ENCODE measurements at places on chromosomes 13 and 19. TPM values are rescaled to one million over a fixed set of nuclear protein-coding genes. Genes with fewer than 3 reads are reported as not detected.

DNA sequence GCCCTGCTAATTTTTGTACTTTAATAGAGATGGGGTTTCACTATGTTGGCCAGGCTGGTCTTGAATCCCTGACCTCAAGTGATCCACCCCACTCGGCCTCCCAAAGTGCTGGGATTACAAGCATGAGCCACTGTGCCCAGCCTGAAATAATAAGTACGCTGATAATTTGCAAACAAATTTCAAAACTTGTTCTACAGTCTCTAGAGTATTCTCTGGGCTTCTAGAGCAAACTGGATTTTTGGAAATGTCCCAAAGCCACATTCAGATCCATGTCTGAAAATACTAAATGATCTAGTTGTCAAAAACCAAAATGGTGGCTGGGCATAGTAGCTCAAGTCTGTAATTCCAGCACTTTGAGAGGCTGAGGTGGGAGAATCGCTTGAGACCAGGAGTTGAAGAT, 39.9 kb upstream of the PSPC1 start:
- no peak for DNase-seq

LILRB1 gene
- polyA plus RNA-seq, result not detected

DNA sequence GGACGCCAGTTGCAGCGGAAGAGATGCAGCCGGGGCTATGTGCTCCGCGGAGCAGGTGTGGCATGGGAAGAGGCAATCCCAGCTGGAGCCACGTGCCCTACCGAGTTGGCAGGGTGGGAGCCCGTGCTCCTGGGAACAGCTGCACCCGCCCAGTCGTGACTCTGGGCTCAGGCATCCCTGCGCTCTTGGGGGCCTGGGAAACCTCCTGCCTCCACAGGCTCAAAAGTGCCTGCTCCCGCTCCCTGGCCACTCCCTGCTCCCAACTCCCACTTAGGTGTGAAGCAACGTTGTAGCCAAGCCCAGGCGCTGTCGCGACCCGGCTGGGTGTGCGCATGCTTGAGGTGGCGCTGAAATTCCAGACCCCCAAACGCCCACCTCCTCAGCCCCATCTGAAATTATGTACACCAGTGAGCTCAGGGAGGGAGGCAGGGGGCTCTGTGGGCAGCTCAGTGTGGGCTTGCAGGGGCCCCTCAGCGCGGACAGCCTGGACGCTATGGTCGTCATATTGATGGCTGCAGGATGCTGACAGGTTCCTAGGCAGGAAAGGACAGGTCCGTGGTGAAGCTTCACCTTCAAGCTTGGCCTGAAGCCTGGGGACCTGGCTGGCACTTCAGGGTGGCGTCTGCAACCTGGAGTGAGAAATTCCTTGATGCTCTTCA, 429.9 kb downstream of the SLITRK1 start:
- DNase-seq, result no peak

- peak; percentile 91 for DNase-seq
These were observed 337 bp upstream of the FXYD7 start for GRCh38 chr19:35142606-35143230.

DNA sequence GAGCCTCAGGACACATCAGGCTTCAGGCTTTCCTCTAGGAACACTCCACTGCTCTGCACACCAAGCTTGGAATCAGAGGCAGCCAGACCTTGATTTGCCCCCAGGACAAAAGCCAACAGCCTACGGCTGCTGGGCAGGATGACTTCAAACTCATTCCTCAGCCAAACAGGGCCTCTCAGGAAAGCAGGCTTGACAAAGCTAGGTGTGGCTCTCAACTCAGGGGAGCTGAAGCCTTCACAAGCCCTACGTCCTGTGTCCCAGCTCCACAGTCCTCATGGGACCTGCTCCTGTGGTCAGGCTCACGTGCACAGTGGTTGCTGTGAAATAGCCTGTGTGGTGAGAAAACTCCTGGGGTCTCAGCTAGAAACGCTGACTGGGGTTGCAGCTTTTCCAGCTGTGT, 398.9 kb upstream of the ZNF507 start:
- no peak for DNase-seq

DNA sequence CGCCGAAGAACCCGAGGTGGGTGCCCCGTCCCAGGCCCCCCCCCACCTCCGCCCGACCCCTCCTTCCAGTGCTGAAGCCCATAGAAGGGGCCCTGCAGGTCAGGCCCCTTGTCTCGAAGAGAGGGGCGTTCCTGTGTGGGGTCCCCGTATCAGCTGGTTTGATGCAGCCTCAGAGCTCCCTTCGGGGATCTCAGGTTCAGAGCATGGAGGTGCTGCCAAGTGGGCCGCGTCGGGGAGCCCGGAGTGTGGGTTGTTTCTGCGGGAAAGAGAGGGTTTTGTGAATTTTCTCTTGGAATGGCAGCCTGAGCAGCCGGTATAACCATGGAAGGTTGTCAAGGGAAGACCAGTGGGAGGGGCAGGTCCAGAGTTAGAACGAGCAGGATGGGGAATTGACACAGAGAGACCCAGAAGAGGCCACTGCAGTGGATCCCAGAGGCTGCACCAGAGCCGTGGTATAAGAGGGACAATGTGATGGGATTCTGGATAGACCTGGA, 384 bp downstream of the TRAPPC2B start:
- DNase-seq, result no peak

DNA sequence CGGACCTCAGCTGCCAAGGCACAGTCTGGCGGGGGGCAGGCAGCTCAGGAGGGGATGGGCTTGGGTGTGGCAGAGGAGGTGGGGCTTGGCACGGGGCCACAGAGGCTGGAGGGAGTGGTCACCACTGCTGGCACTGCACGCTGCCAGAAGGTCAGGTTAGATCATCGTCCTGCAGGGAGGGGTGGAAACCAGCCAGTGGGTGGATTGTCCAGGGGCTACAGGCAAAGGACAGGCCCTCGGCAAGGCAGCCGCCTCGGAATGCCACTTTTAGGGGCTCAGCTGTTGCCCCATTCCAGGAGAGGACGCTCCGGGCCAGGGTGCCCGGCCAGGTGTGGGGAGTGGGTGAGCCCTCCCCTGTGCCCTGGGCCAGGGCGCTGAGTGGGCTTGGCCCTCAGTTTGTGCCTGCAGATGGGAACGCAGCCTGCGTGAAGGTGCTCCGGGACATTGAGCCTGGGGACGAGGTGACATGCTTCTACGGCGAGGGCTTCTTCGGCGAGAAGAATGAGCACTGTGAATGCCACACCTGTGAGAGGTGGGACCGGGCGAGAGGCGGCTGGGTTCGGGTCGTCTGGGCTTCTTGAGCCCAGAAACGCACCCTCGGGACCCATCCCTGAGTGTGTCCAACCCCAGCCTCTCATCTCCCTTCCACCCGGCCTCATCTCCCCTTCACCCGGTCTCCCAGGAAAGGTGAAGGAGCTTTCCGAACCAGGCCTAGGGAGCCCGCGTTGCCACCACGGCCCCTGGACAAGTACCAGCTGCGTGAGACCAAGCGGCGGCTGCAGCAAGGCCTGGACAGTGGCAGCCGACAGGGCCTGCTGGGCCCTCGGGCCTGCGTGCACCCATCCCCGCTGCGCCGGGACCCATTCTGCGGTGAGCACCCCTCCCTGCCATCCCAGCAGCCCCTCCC, 6.4 kb downstream of the KMT5C start:
- DNase-seq, result peak; percentile 51

- no peak for DNase-seq
These were observed 76.2 kb downstream of the ZNF208 start for GRCh38 chr19:21934593-21934992.

GRCh38 chr19:10863107-10863717, 8.1 kb upstream of the CARM1 start:
- DNase-seq, result no peak

METTL21C gene
- polyA plus RNA-seq, result not detected

DNA sequence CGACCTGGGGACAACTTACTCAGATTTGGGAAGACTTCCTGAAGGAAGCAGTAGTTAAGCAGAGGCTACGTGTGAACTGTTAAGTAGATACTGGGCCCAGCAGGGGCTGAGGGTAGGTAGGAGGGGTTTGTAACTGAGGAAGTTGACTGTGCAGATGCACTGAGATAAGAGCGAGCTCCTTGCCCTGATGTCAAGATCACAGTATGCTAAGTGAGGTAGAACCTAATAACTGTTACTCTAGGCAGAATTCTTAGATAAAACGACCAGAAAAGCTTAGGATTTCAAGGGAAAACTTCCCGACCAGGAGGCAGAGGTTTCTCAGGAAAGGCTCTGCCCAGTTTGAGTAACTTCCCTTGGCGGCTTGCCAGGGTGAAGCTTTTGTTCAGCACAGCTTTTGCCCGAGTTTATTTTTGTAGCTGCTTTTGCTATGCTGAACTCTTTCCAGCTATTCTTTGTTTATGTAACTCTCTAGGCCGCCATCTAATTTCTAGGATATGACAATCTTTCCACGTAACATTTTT, 632.1 kb downstream of the DIAPH3 start:
- no peak for DNase-seq

S1PR5 gene
- 0.32 TPM for polyA plus RNA-seq

GRCh38 chr13:44293908-44294735, 79.5 kb upstream of the SERP2 start:
- DNase-seq, result no peak

DNA sequence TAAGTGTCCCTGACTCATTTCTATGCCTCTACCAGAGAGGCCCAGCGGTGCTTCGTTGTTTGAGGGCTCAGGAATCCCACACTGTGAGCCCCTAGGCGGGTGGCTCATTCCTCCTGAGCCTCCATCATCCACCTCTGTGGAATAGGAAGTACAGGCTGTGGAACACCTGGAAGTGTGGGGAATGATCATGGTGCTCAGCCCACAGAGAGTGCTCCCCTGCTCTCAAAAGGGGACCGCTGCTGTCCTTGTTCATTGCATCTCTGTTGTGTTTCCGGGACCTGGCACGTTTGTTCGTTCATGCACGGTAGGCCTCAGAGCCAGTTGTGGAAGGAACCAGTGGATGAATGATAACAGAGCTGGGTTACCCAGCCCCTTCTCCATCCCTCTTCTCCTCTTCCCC, 1.2 kb downstream of the ACP7 start:
- DNase-seq, result no peak

GRCh38 chr13:31351376-31351775, 151.6 kb downstream of the B3GLCT start:
- DNase-seq, result no peak

- no peak for DNase-seq
These were observed 77.9 kb downstream of the TRPC4 start for GRCh38 chr13:37791699-37792098.

DNA sequence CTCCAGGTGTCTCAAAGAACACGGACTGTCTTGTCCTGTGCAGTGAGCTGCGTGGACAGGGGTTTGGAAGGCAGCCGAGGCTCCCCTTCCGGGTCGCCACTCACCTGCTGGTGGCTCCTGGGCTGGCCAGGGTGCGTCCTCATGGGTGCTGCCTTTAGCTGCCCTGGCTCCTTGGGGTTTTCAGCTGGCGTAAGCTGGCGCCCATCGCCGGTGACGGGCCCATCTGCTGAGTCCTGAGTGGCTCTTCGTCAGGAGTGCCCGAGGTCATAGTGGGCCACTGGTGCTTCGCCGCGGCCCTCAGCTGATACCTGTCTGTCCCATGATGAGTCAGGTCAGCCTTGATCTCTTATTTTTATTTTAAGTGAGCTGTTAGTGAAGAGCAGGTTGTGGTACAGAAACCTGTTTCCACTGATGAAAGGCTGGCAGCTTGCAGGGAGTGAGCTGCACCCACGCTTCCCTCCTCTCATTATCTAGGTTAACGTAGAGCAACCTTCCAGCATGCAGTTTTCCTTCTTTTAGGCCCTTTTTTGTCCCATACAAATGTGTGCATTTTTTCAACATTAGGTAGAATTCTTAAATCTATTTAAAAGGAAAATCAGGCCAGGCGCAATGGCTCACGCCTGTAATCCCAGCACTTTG, 18.4 kb downstream of the EPN1 start:
- DNase-seq, result no peak

DNA sequence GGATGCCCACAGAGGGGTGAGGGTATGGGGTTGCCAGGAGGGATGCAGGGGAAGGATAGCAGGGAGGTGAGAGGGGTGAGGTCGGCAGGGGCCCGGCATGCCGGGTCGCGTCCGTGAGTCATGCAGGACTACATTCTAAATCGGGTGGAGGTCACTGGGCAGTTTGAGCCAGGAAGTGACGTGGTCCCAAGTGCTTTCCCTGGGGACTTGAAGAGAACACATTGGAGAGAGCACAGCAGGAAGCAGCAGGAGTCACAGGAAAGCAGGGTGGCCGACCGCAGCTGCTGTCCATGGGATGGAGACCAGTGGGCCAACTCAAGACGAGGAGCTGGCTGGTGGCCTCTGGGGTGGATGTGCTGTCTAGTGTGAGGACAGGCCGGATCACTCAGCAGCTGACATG, 92.0 kb upstream of the WASF3 start:
- DNase-seq, result no peak

DNA sequence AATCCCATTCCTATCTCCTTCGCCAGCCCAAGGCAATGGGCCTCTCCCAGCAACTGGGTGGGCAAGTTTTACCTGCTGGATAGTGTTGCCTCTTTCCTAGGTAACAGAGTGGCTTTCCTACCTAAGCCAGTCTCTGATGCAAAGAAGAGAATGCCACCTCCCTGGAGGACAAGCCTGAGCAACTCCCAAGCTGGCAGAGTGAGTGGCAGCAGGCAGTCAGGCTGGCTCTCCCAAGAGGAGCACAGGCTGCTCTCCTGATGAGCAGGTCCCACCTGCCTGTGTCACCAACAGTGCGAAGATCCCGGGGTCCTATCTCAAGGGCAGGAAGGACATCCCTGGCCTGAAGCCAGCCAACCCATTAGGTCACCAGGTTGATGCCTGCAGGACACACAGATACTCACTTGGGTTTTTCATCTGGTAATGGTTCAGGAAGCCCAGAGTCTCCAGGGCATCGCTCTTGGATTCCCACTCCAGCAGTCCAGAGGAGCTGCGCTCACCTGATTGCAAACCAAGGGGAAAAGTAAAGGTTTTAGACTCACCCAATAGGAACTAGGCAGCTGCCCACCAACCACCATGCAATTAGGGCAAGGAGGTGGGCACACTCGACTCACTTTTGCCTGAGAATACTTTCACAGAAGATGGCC, 5.5 kb upstream of the ECH1 start:
- DNase-seq, result peak; percentile 63

DNA sequence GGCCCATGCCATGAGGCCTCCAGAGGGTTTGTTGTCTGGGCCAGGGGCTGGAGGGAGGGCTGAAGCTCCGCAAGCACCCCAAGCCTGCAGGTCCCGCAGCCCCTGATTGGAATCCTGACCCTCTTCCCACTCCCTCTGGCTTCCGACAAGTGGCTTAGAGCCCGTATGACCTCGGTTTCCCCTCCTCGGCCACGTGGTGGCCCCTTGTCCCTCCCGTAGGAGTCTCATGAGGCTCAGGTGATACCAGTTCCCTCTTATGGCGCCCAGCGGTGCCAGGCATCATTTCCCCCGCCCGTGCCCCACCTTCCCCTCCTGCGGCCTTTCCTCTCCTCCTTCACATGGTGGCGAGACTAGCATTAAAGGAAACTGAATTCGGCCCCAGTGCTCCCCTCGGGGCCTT, 6.1 kb downstream of the THOP1 start:
- DNase-seq, result no peak

ZNF665 gene
- polyA plus RNA-seq, result 6.0 TPM

DACH1 gene
- polyA plus RNA-seq, result 0.21 TPM

MADCAM1 gene
- polyA plus RNA-seq, result 0.81 TPM

ADPRHL1 gene
- polyA plus RNA-seq, result 1.2 TPM

TTYH1 gene
- polyA plus RNA-seq, result 0.05 TPM

DNA sequence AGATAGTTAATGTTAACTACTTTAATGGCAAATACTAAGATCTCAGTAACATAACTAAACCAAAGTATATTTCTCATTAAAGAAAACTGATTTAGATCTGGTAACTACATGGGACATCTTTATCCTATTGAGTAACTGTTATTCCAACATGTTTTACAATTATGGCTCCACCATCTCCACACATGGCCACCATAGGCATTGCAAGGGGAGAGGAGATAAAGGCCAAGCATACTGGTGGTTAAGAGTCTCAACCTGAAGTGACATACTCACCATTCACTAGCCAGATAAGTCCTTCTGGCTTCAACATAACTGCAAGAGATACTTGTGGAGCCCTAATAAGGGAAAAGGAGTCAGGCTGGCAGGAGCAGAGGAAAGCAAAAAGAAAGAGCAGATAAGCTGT, 1586.4 kb upstream of the SPRY2 start:
- DNase-seq, result no peak

All from SK-N-SH (cell line).